ENCODE measurements at places on chromosomes 2 and 18.

GRCh38 chr2:69945941-69946340 lies 15.5 kb downstream of the ASPRV1 start:
- DNase-seq = no peak

DNA sequence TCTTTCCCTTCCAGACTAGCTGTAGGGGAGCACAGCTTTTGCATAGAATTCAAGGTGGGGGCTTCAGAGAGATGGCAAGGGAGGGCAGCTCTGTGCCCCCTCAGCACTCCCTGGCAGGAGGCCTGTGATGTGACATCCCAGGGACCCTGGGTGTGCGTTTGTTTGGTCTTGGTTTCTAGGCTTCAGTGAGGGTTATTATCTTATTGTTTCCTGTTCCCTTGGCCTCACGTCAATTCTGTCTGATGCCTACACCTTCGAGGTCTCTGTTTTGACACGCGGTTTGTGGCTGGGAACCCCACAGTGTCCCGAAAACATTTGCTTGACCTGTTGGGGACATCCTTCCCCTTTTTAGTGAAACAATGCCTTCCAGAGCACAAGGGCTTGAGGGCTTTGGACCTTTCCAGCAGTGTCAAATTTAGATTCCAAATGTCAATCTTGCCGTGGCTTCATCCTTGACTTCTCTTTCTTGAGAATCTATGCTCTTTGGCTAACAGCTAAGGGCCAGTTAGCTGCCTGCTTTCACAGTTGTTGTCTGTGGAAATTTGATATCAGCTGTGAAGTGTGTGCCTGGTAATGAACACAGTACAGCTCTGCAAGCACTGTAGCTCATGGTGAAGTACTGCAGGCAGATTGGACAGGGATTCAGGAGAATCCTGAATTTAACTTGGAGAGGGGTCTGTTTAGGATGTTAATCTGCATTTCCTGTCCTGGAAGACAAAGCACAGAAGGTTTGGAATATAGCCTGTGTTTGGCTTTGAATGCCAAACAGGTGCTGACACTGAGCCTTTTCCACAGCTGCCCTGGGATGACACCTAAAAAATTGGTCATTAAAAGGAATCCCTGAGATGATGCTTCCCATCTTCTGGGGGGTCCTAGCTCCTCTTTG lies 108.2 kb upstream of the CXCR4 start:
- DNase-seq = no peak

DNA sequence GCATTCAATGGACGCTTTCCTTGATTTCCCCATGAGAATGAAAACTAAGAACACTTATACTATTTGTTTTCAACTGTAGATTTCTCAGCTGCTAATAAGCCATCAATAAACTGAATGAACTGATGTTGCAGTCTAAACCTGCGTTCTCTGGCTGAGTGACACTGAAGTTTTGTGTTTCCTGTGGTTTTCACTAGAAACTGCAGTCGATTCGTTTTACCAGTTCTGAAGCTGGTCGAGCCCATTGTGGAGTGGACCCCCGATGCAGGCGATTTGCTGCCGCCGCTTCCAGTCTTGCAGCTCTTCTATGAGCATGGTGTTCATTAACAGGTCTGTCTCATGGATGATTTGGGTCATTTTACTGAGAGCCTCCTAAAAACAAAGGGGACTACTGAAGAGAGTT lies 50.6 kb upstream of the STAT1 start:
- DNase-seq = no peak

DNA sequence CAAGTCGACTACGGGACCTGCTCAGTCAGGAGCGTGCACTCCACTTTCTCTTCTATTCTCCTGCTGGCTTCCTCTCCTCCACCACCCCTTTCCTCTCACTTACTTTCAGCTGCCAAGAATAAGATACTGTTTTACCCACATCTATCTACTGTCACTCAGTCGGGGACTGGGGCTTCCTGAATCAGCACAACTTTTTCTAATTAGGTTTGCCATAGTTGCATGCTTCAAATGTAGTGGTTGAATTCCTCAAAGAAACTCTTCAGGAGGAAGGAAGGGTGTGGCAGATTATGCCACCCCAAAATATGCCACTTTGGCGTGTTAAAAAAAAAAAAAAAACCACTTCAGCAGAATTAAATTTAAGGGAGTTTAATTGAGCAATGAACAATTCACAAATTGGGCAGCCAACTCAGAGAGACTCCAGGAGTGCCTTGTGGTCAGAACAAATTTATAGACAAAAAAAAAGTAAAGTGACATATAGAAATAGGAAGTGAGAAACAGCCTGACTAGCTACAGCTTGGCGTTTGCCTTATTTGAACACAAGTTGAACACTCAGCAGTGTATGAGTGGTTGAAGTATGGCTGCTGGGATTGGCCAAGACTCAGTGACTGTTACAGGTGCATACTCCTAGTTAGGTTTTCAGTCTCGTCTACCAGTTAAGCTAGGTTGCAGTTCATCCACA lies 32.5 kb upstream of the RMDN2 start:
- DNase-seq = no peak

DNA sequence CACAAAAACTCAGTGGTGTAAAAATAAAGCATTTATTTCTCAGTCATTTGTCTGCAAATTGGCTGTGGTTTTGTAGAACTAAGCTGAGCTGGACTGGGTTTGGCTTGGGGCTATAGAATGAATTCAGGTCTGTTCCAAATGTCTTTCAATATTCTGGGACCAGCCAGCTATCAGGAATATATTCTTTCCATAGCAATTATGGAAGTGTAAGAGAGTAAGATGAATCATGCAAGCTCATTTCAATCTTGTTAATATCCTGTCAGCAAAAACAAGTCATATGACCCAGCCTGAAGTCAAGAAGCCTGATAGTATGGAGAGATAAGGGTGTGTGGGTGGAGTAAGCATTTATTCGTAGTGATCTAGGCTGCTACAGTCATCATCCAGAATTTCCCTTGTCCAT lies 481.0 kb upstream of the CDH2 start:
- DNase-seq = no peak

- DNase-seq = no peak
Observed at GRCh38 chr2:51628917-51629316, 597.0 kb upstream of the NRXN1 start.

DNA sequence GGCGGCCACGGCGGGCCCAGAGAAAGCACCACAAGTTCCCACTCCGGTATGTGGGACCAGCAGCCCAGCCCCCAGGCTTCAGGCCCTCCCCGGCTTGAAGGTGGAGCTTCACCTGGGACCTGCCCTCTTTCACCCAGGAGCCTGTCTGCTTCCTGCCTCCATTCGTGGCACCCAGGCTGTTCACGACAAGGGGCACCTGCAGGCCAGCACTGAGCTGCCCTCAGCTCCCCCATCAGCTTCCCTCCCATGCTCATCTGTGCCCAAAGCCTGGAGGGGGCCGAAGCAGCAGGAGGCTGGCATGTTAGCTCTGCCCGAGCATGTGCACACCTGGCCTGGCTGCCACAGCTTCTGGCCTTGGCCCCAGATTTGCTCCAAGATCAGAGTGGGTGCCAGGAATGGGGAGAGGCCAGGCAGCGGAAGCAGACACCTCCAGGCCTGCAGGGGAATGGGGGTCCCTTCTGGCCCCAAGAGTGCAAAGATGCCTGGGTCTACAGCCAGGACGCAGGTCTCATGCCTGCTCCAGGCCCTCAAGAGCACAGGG lies 312.4 kb upstream of the SYT4 start:
- no peak for DNase-seq

GRCh38 chr18:65659312-65659711 lies 91.5 kb upstream of the CDH7 start:
- no peak for DNase-seq

GRCh38 chr2:211881449-211881848 lies 657.2 kb downstream of the ERBB4 start:
- no peak for DNase-seq

GRCh38 chr2:98485453-98485755 lies 40.7 kb downstream of the INPP4A start:
- DNase-seq = no peak

GRCh38 chr2:128354726-128355470 lies 36.2 kb upstream of the HS6ST1 start:
- peak; percentile 45 for DNase-seq

- peak; percentile 26 for DNase-seq
Observed at GRCh38 chr2:227853765-227854271, 17.6 kb upstream of the DAW1 start.

- DNase-seq = peak; percentile 42
Observed at GRCh38 chr2:129923265-129924091, 56.0 kb upstream of the RAB6C start.

GRCh38 chr2:113795405-113795920 lies 39.0 kb upstream of the SLC35F5 start:
- no peak for DNase-seq

DNA sequence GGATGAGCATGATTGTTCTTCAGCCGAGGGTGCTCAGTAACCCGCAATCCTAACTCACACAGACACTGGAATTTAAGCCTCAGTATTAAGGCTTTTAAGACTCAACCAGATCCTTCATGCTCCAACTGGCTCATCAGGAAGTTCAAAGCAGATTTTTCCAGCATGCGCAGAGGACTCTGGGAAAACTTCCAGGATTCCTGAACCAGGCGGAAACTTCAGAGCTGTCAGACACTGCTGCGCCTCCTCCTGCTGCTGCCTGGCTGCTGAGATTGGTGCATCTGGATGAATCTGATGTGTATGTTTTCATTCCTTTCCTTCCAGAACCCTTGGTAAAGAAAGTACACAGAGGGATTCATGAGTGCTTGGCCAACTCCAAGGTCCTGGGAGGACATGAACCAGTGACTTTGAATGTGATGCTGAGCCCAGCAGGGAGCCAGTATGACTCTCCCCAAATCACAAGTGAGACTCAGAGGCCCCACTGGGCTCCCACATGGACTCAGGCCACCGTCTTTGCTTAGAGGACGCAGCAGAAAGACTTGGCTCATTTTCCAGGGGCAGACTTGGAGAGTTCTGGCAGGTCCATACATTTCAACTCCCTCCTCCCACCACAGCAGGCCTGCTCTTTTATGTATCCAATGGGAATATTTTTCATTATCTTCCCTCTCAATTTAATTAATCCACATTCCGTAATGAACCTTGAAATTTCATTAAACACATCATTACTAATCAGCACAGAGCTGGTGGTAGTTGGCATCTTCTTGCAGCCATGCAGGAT lies 143.5 kb upstream of the HDAC4 start:
- DNase-seq = peak; percentile 59

DNA sequence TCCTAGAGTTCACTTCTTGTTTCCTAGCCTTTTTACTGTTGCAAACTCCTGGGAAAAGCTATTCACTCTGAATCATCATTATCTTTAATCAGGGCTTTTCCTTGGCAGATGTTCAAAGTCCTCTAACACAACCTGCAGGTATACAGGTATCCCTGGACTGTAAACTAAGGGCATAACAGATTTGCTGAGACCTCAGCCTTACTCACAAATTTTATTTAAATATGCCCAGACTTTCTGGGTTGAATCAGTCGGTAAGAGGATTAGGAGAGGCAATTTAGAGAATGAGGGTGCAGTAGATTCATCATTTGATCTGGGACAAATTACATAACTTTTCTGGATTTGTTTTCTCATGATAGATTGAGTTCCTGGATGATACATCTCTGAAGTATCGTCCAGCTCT lies 217.8 kb upstream of the STON1 start:
- DNase-seq = no peak

DNA sequence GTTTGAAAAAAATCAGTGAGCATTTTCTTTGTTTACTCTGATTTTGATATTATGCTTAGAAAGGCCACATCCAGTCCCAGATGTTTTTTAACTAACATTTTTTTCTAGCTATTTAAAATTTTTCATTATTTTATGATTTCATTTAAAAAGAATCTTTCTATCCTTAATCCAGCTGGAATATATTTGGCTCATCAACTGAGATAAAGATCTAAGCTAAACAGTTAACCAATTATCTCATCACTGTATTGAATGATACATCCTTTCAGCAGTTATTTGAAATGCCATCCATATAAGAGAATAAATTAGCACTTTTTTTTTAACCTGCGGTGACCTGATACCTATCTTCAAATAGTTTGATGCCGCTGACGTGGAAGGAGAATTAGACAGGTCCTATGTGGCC lies 245.5 kb upstream of the COPS8 start:
- DNase-seq = no peak

- DNase-seq = no peak
Observed at GRCh38 chr18:33239298-33239697, 201.2 kb downstream of the CCDC178 start.

DNA sequence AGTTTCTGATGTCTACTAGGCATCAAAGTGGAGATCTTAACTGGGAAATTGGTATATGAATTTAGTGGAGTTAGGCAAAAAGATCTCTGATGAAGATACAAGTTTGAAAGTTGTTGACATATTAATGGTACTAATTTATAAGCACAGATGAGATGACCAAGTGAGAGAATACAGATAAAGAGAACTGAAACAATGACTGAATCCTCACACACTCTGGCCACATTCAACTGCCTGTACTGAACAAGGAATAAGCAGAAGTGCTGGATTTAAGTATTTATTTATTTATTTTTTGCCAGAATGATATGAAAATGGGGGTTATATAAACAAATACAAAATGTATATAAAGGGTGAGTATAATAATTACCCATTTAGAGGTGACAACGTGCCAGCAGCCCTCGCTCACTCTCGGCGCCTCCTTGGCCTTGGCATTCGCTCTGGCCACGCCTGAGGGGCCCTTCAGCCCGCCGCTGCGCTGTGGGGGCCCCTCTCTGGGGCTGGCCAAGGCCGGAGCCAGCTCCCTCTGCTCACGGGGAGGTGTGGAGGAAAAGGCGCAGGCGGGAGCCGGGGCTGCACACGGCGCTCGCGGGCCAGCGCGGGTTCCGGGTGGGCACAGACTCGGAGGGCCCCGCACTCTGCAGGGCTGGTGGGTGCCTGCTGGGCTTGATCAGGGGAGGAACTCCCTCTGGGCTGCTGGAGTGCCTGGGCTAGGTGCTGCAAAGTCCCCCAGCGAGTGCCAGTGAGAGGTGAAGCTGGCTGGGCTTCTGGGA lies 1363.9 kb upstream of the CRIM1 start:
- no peak for DNase-seq

DNA sequence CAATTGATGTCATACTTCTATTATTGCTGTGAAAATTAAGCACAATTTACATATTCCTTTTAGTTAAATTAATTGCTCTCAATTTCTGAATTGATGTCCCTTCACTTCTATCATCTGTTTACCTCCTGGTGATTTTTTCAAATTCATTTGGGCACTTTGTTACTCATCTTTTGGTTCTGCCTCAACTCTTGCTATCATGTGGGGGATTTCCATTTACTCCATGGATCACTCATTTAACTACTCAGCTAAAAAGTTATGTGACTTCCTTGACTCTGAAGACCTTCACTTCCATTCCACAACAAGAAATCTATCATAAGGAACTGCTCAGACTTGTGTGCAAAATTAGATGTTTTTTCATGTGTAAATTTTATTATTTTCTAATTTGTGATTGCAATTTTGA lies 126.2 kb downstream of the EHBP1 start:
- no peak for DNase-seq

DNA sequence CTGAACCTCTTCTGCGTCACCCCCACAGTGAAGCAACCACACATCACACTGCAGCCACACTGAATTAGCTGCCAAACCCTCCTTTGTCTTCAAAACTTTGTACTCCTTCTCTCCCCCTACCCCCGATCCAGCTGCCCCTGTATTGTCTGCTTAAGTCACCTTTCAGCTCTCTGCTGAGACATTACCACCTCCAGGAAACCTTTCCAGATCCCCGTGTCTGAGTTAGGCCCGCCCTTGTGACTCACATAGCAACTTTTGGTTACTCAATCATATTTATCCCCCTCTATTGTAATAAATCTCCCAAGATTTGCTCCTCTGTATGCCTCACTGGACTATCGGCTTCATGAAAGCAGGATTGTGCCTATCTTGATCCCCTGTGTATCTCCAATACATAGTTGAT lies 82.8 kb upstream of the CDCA7 start:
- peak; percentile 12 for DNase-seq

GRCh38 chr2:60926741-60927552 lies 45.6 kb downstream of the REL start:
- DNase-seq = peak; percentile 14

GRCh38 chr2:47639467-47639866 lies 143.5 kb upstream of the MSH6 start:
- DNase-seq = no peak
